ENCODE measurements at places on chromosomes 7 and 10.

DNA sequence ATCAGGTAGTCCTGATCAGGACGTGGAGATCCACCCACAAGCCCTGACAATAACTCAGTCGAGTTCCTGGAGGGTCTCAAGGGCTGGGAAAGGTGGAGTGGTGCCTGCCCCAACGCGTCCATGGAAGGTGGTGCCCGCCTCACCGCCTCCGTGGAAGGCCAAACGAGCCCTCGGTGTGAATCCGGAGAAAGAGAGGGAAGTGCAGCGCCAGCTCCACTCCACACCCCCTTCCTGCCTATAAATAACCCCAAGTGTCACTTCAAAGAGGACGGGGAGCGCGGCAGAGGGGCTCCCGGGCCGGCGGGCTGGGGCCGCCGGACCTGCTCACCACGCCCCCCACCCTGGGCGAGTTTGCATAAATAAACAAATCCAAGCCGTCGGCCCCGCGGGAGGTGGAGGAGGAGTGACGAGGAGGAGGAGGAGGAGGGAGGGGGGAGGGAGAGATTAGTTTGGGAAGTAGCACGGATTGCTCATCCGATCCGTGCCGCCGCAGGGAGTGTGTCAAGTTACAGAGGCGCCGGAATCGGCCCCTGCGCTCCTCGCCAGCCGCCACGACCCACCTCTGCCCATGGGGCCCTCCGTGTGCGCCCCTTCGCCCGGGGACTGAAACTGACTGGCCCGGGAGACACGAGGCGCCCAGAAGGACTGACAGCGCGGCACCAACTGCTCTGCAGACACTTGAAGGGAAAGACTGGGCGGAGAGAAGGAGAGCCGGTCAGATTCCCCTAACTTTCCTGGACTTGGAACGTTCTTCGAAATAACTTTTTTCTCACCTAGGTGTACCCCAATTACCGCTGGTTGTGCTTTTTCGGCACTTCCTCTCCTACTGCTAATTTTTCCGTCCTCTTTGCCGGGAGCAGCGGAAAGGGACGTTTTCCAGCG is at the start of gene COL13A1:
Gene COL13A1 (plus strand): TSS at position 473 of the 882 bp plus-strand sequence. CDS start 518 bp downstream, outside the sequence.
- DNase-seq, result no peak

DNA sequence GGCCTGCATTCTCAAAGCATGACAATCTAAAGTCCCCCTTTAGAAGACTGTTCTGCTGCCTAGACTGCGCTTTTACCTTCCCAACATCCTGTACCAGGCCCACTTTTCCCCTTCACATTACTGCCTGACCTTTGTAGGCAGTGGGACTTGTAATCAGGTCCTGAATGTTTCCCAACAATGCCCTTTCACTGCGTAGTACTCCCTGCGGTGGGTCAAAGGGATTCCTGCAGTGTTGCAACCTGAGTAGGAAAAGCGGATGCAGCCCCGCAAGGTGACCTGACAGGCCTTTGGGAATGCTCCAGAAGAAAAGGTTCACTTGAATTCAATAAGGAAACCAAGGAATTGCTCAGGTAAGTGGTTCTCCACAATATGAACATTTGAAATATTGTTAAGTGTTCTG is 4.9 kb upstream of the TCAF1 start:
- DNase-seq, result no peak

- DNase-seq, result no peak
Observed at GRCh38 chr7:78953726-78954363, 499.6 kb downstream of the MAGI2 start.

DNA sequence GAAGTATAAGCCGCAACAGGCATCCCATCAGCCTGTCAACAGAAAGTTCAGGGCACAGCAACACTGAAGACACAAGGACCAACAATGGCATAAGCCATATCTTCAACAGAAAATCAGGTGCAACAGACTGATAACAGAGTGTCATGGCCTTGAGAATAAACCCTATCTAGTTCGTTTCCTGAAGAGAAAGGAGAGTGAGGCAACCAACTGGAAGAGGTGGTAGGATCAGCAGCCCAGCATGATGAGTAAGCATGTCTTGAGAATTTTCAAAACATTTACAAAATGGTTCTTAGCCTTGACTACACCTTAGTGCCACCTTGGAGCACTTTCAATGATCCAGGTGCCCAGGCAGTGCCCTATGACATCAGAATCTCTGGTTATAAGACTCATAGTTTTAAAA is 290.2 kb upstream of the SEMA3C start:
- no peak for DNase-seq

- no peak for DNase-seq
Observed at GRCh38 chr10:88508796-88509195, 74.3 kb downstream of the RNLS start.

DNA sequence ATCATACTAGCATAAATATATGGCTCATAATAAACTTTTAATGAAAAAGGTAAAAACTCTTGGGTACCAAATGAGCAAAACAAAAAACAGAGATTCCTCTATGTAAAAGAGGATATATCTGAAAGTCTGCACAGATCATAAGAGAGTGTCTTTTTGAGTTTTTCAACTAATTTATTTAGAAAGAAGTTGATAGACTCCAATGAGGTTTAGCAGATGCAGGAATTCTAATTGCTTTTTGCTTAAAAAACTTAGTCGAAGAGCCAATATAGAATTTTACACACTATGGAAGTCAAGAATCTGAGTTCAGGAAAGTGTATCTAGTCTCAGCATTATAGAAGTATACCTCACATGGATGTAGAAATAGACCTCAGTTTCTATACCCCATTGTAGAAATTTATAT is 3.4 kb upstream of the MLLT10 start:
- no peak for DNase-seq

DNA sequence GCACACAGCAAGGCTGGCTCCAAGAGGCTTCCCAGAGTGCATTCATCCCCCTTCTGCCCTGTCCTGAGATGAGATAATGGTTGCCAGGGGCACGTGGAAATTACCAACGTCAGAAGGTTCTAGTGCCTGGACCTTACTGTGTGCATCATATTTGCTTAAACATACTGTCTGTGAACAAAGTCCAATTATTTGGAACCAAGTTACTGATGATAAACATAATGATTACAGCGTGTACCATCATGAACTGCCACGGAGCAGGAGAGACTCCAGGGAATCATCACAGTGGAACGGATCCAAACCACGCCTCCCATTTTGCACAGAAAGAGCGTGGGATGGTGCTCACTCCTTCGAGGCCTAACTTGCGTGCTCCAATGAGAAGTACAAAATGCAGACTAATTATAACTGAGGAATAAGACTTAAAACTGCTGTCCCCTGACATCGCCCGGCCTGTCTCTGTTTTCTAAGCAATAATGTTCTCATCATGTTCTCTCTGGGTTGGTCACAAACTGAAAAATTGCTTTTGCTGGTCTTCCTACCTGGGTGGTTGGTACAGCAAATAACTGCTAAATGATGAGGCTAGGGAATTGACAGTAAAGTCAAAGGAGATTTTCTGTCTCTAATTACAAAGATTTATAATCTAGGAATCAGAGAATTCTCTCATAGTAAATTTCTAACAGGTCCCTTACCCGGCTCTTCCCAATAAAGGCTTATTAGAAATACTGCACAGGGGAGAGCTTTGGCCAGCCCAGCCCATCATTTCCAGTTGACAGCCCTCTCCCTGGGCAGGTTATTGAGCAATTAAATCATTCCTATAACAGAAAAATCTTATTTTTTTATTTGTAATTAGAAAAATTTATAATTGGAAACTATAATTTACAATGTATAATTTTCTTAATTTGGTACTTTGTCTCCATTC is 182.2 kb downstream of the CAMK1D start:
- DNase-seq, result no peak

DNA sequence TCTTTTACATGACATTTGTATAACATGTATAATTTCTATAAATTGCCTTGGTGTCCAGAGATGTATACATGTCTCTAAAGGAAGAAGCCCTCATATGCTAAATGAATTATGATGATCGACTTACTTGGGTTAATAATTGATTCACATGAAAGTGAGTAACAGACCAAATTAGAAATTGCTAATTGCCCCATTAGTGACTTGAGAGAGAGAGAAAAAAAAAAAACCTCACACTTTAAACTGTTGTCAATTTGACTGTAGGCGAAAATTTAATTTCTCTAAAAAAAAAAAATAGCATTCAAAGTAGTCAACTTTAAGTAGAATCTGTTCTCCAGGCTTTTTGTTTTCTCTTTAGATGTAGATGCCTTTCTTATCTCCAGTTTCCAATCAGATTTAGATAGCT is 383.3 kb downstream of the SH2D4B start:
- DNase-seq, result no peak

GRCh38 chr7:51237446-51238133 is 79.0 kb downstream of the COBL start:
- DNase-seq, result no peak

DNA sequence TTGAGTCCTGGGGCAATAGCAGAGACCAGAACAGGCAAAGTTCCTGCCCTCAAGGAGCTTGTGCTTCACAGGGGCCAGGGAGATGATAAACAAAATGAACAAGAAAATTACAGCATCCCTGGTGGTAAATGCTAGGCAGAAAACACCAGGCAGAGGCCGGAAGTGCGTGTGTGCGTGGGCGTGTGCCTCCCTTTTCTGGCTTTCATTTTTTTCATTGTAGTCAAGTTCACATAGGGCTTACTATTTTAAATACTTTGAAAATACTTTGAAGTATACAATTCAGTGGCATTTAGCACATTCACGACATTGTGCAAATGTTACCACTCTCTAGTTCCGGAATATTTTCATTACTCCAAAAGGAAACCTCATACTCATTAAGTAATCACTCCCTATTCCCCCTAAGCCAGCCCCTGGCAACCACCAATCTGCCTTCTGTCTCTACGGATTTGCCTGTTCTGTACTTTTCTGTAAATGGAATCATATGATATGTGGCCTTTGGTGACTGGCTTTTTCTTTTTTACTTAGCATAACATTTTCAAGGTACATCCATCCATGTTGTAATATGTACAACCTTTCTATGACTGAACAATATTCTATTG is 88.1 kb upstream of the PDCD4 start:
- DNase-seq, result no peak

Data from breast epithelium (tissue), 4 donors.